ENCODE measurements at places on chromosomes 1 and 21.
A peak's percentile ranks its signal among the peaks of the same experiment; 100 is the strongest.

DNA sequence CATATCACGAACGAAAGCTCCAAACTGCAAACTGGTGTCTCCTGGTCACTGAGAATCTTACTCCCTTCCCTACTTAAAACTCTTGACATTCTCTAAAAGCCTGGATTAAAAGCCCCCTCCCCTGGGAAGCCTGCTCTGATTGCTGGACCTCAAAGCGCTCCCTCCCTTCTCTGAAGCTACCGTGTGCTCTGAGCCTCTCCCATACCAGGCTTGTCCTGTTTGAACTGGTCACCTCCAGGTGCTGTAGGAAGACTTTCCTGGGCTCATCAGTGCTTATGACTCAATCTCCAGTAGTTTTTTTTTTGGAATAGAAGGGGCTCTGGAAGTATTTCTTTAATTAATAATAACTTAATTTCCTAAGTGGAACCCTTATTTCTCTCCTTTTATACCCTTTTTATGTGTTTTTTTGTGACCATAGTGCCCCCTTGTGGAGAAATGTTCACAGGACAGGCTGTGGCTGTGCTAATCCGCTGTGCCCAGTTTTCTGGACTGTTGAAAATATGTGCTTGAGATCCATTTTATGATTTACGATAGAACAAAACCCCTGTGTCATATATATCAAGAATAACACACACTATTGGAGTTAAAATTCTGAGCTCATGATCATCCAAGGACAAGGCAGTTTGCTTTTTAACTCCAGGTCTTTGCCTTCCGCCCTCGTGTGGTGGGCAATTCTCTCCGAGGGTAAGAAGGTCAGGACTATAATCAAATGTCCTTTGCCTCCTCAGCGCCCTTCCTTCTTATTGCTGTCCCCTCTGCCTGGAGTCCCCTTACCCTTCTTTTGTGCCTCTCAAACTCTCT lies 16.9 kb downstream of the MTARC1 start:
- DNase-seq = peak; percentile 36

DNA sequence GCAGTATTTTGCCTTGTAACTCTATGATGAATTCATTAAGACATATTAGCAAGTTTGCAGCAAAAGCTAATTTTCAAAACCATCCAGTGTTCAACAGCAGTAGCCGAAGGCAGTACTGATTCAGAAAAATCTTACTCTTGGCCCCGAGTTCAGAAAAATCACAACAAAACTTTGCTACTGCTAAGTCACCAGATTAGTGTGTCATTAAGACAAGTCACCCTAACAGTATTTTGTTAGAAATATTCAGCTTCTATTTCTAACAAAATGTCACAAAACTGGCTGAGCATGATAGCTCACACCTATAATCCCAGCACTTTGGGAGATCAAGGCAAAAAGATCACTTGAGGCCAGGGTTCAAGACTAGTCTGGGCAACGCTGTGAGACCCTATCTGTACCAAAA lies 8.2 kb downstream of the GTF2B start:
- no peak for DNase-seq

DNA sequence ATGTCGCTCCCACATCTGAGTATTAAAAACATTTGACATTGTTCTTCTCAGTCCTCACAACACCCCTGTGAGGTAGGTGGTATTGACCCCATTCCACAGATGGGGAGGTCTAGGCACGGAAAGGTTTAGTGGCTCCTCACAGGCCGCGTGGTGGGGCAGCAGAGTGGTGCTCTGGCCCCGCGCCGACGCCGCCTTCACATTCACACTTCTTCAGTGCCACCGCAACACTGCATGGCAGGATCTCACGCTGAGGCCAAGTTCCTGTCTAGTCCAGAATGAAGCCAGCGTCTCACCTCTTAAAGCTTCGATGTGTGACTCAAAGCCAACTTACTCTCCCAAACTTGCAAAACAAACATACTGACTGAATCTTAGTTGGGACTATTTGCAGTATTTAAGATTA lies 12.1 kb downstream of the ICMT start:
- DNase-seq = no peak

DNA sequence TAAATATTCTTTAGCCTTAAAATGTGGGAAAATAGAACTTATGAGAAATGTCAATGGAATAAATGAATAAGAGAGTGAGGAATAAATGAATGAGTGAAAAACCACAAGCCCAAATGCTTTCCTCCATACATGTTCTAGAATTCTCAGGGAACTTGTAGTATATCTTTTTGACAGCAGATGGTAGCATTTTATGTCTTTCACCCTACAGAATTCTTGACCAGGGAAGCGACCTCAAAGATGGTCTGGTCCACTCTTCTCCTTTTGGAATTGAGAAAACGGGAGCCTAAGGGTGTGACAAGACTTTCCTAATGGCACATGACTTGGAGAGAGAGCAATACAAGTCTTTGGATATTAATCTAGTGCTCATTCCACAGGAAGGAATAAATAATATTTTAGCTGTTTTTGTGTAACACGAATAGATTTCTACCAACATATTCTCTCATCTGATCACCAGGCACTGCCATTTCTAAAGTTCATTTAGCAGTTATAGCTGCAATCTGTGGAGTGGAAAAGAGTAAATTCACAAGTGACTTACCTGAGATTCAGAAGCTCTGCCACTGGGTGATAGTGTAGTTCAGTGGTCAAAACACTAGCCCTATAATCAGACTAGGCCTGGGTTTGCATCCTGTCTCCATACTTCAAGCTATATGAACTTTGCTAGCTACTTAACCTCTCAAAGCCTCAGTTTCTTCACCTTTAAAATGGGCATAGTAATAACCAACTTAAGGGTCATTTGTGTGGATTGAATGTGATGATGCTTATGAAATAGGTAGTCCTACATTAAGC lies 15.0 kb upstream of the F5 start:
- DNase-seq = peak; percentile 27

GRCh38 chr1:229295745-229296144 lies 24.8 kb downstream of the RAB4A start:
- DNase-seq = no peak

DNA sequence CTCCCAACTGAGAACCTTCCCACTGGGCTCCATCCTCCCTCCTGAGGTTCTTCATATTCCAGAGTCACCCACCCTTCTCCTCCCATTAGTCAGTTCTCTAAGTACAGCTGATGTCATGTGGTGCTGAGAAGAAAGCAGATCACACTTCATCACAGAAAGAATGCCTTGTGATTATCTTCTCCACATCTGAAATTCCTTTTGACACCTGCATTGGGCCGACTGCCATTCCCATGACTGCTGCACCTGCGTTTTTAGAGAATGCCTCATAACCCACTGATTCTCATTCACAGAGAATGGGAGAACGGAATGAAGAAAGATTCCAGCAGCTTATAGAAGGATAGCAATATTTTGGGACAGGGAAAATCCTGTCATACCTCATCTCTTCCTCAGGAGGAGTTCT lies 14.3 kb downstream of the LEPR start:
- no peak for DNase-seq

DNA sequence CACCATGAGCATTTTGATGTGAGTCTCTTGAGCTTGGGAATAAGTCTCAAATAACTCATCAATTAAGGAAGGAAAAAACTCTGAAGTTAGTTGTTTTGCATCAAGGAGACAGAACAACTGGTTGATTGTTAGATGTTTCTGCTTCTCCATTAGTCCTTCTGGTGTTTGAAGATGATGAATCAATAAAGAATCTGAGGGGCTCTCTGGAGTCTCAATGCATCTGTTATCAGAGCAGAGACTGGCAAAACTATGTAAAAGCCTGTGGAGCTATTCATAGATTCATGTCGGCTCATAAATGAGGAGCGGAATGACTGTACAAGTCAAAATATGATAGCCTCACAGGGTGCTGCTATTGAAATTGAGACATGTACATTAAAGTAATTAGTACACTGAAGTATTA lies 73.3 kb upstream of the ZC3H11B start:
- DNase-seq = no peak

DNA sequence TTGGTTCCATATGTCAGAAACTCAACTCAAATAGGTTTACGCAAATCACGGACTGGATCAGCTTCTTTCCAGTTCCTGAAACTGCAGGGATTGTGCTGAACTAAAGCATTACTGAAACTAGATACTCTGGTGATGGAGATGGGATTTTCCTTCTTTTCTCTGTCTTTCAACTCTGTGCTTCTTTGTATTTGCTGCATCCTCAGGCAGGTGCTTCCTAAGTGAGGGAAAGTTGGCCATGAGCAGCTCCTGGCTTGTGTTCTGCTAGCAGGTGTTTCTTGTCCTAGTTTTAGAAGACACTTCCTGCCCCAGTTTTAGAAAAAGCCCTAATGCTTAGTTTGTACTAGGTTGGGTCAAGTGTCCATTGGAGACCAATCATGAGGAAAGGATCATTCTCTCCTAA lies 86.7 kb upstream of the USP24 start:
- DNase-seq = no peak

- DNase-seq = no peak
These were observed 8.8 kb downstream of the NOL9 start for GRCh38 chr1:6545276-6546112.

- DNase-seq = no peak
These were observed 23.4 kb downstream of the MRAP start for GRCh38 chr21:32322103-32322502.

- no peak for DNase-seq
These were observed 112.3 kb downstream of the RPS6KC1 start for GRCh38 chr1:213163278-213163711.

DNA sequence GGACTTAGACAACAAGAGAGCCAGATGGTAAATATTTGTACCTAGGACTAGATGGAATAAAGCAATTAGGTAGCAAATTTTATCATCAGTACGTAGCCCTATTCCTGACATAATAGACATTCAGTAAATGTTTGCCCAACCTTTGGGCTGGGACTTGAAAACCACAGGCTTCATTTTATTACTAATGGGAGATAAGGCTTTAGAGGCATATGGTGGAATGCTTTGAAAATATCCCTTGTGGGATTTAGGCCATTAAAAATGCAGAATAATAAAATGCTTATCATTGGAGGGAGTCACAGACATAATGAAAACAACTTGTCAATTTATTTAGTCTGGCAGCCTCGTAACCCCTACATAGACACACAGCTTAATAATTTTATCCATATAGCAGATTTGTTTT lies 296.1 kb upstream of the SPAG17 start:
- no peak for DNase-seq

DNA sequence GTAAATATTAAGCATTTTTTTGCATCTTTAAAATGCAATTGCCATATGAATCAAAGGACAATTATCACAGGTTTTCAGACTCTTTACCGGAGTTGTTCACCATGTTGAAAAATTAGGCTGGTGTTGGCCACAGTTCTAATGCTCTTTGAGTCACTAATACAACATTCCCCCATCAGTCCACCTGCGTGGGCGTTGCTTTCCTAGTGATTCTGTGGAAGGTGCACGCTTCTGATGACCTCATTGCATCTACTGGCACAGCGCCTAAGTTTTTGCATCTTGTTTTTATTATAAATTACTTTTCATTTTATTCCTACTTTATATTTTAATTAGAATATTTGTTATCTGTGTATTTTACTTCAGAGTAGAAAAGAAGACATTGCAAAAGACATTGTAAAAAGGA lies 4.7 kb upstream of the F5 start:
- no peak for DNase-seq

DNA sequence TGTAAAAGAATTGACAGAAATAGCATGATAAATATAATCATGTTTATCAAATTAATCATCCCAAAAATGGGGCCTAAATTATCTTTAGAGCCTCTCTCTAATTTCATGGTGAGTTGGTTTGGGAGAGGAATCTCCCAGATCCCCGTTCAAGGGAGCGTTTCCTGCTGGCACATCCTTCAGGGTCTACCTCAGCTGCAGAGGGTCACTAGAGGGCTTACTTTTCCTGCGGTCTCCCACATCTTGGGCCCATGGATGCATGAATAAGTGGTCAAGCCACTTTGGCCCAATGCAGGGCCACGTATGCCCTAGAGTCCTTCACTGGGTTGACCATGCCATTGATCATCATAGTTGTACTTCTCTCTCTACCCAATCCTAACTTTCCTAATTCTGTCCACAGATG lies 164.1 kb downstream of the USP25 start:
- DNase-seq = no peak

GRCh38 chr1:71565262-71565661 lies 484.4 kb upstream of the ZRANB2 start:
- no peak for DNase-seq

GRCh38 chr1:26189751-26190275 lies 589 bp upstream of the CATSPER4 start:
- no peak for DNase-seq

DNA sequence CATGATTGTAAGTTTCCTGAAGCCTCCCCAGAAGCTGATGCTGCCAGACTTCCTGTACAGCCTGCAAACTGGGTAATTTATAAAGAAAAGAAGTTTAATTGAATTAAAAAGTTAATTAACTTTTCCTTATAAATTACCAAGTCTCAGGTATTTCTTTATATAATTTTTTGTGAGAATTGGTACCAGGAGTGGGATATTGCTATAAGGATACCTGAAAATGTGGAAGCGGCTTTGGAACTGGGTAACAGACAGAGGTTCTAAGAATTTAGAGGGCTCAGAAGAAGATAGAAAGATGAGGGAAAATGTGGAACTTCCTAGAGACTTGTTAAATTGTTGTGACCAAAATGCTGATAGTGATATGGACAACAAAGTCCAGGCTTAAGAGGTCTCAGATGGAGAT lies 163.1 kb downstream of the PTPRU start:
- DNase-seq = no peak

GRCh38 chr1:159915571-159916241 lies 9.6 kb downstream of the TAGLN2 start:
- DNase-seq = no peak

DNA sequence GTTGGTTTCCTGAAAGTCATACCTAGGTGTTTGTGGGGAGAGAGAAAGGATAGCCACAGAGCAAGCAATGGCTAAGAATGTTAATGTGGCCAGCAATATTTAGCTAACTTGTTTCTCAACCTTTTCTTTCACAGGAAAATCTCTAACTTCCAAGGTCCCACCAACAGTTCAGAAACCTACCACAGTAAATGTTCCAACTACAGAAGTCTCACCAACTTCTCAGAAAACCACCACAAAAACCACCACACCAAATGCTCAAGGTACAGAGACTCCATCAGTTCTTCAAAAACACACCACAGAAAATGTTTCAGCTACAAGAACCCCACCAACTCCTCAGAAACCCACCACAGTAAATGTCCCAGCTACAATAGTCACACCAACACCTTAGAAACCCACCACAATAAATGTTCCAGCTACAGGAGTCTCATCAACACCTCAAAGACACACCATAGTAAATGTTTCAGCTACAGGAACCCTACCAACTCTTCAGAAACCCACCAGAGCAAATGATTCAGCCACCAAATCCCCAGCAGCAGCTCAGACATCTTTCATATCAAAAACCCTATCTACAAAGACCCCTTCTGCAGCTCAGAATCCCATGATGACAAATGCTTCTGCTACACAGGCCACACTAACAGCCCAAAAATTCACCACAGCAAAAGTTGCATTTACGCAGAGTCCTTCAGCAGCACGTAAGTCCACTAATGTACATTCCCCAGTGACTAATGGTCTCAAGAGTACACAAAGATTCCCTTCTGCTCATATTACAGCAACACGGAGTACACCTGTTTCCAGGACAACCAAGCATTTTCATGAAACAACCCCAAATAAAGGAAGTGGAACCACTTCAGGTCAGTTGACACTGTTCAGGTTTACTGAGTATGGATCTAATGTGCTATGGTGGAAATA lies 15.3 kb downstream of the CD55 start:
- DNase-seq = peak; percentile 49
